Foreskin keratinocyte (primary cell): ENCODE measurements at places on chromosomes 2 and 18.

- no peak for DNase-seq
Observed at GRCh38 chr2:84539729-84540128, 23.4 kb downstream of the DNAH6 start.

DNA sequence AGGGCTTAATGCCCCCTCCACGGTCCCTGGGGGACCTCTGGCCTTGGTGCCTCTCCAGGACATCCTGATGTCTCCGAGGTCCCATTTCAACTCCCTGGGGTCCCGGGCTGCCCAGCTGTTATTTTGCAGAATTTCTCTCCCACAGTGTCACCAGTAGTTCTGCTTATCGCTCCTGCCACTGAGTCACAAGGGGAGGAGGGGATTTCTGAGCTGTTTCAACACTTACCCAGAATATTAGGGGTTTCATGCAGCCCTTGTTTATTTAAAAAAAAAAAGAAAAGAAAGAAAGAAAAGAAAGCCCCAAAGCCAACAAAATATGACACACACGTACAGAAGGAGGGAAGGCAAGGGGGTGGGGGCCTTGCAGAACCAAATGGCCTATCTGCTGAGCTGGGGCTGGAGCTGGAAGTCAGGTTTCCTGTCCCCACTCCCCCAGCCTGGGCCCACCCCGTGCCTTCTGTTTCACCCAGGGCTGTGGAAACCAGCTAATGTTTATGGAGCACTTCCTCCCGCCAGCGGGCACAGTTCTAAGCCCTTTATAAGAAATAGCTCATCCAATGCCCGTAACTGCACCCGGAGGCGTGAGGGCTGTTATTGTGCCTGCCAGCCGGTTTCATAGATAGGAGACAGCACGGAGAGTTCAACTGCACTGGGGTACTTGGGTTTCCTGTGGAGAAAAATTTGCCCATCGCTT is 8.4 kb upstream of the ARID5A start:
- no peak for DNase-seq

GRCh38 chr18:55457028-55457427 is 131.0 kb downstream of the TCF4 start:
- no peak for DNase-seq

DNA sequence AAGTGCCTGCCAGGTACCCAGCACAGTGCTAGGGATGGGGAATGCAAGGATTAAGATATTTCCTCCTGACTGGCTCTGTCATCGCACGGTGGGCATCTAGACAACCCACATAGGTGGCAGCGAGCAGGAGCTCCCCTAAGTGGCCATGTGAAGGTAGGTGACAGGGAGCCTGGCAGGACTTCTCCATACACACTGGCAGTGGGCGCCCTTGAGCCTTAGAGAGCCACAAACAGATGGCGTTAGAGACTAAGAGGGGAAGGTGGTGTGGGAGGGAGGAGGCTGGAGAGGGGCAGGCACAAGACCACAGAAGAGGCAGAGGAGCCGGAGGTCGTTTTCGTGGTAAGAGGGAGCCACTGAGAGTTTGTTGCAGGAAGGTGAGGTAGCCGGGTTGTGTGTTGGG is 15.2 kb downstream of the PRELID3A start:
- no peak for DNase-seq

DNA sequence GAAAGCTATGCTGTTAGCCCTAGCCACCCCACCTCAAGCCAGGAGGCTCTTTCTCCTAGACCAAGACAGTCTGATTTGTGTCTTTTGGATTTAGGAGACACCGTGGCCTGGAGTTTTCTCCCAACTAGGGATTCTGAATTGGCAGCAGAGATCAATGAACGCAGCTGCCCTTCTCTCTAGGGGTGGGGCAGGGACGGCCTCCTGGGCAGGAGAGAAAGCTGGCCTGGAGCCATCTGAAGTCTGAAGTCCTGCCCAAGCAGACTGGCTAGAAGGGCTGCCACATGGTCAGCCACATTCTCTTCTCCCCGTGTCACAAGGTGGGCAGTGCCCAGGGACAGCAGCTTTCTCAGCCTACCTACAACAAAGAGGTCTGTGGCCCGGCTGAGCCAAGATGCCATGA is 45.1 kb downstream of the PIEZO2 start:
- no peak for DNase-seq

GRCh38 chr2:196181484-196181883 is 10.1 kb upstream of the STK17B start:
- no peak for DNase-seq

DNA sequence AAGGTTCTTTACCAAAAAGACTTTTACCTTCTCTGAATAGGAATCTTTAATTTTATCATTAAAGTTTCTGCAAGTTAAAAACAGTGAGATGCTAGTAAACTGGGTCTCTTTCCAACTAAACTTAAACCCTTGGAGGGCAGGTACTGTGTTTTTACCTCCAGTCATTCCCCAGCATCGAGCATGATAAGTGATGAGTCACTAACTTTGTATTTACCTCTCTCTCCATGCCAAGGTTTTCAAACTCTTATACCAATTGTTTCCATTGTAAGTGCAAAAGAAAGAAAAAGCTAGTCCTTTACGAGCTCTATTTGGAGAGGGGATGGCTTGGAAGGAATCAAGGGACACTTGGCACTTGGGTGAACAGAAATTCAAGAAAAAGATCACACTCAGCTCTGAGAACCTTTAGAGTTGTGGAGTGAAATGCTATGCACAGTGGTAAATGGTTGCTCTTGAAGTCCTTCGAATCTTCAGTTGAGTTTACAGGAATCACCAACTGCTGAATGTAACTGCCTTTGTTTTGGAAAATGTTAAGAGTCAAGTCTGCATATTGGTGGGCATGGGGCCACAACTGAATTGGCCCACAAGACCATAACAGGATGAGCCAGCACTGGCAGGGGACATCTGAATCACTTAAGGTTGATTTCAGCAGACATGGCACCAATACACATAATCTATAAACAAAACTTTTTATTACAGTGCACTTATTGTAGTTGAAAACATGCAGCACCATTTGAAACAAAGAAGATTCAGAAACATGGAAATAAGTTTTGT is 8.3 kb upstream of the RBM43 start:
- peak; percentile 20 for DNase-seq

DNA sequence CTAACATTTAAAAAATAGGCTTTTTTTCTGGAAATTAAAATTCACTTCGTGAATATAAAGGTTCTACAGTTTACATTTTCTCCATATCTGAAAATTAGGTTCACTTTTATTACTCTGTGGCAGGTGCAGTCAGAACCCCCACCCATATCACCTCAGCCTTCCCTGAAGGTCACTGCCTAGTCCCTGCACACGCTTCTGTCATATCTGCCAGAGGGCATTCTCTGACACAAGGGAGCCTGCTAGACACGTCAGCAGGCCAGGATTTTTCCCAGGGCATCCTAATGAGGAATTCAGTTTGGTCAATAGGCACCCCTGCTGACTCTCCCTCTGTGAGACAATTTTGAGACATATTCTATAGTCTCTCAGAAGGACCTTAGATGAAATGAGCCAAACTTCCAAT is 475.7 kb upstream of the PKDCC start:
- DNase-seq: no peak

DNA sequence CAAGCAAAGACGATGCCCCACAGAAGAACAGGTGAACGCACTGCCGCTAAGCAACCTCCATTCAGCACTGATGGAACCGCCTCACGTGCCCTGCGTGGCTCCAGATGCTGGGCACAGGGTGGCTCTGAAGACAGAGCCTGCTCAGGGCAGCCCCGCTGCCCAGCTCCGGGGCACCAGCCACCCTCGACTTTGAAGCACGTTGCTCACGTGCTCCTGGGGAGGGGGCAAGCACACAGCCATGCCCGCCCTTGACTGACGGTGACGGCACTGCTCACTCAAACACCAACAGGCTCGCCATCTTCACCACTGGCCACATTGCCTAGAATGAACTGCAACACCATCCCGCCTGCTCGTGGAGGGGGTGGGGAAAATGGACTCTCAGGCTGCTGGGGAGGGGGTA is 251.3 kb downstream of the HDAC4 start:
- no peak for DNase-seq

DNA sequence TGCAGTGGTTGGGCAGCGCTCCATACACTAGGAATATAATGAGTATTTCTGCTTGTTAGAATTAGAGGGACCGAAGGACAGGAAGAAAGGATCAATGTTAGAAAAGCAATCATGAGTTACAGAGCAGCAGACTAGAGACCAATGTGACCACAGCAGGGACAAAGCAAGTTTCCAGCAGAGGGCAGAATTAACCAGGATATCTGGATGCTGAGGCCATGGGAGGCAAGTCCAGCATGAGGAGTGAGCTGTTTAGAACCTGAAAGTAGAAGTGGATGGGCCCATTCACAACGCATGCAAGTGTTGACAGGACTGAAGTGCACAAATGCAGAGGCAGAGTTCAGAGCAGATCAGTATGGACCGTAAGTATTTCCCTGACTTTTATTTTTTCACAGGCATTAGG is 910.4 kb upstream of the GYPC start:
- DNase-seq: no peak

- no peak for DNase-seq
Observed at GRCh38 chr2:132584976-132585817, 84.8 kb downstream of the LYPD1 start.

GRCh38 chr2:74576863-74577229 is 22.3 kb downstream of the DOK1 start:
- DNase-seq: no peak

GRCh38 chr2:236676136-236676873 is 106.7 kb downstream of the ACKR3 start:
- DNase-seq: peak; percentile 18

GRCh38 chr2:33494155-33494779 is 17.8 kb downstream of the RASGRP3 start:
- no peak for DNase-seq

GRCh38 chr2:12854001-12854530 is 137.3 kb downstream of the TRIB2 start:
- DNase-seq: no peak

DNA sequence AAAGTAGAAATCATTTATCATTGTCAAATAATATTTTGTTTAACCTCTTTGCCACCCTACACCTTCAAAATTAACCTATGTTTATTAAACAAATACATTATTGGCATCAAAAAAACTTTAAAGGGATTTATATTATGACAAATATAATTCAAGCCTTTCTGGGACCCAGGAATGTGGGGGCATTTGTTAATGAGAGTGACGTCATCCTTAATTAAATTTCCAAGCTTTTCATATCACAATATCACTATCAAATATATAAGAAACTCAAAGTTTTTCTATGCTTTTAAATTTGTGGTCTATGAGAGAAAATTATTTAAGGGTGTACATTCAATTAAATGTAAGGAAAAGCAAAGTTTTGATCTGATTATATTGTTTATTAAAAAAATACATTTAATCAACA is 307.4 kb upstream of the POU3F3 start:
- DNase-seq: no peak

- no peak for DNase-seq
Observed at GRCh38 chr2:50723286-50723938, 308.5 kb downstream of the NRXN1 start.

GRCh38 chr2:233013027-233013461 is at the start of gene NGEF:
TSS of gene NGEF (minus strand) at chr2:233013256. CDS start at chr2:232974890, 38,366 bp downstream.
- no peak for DNase-seq

DNA sequence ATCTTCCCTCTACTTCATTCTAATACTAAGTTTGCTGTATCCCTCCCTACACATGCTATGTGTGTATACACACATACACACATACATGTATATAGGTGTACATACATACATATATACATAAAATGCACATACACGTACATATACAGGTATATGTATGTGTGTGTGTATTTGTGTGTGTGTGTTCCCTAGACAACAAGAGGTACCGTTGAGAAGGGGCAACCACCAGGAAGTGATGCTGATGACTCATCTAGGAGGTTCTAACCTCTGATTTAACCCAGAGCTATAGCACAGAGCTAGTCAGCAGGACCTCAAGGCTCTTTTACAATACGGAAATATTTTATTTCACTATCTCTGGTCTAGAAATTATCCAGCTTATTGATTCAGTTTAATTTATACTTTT is 139.2 kb downstream of the LAMA3 start:
- DNase-seq: peak; percentile 97

DNA sequence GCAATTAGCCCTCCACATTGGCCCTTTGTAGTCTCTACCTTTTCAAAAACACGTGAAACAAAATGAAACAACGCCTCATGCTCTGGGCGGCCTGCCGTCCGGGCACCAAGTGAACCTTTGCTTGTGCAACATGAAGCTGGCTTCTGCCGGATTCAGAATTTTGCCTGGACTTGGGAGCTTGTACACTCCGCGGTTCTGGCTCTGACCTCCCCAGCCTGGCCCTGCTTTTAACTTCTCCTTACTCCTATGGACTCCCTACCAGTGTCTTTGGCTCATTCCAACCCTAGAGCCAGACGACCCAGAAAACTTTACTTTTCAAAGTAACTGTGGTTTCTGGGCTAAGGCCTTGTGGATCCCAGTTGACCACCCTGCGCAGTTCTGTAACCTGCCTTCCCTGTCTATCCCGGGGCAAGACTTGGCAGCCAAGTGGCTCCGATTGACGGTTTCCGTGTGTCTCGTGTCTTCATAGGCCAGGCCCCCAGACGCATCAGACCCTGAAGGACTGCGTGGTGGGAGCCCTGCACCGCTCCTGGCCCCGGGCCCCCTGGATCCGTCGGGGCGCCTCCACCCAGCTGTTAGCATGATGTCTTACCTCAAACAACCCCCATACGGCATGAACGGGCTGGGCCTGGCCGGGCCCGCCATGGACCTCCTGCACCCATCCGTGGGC is 1.9 kb downstream of the OTX1 start:
- DNase-seq: no peak

DNA sequence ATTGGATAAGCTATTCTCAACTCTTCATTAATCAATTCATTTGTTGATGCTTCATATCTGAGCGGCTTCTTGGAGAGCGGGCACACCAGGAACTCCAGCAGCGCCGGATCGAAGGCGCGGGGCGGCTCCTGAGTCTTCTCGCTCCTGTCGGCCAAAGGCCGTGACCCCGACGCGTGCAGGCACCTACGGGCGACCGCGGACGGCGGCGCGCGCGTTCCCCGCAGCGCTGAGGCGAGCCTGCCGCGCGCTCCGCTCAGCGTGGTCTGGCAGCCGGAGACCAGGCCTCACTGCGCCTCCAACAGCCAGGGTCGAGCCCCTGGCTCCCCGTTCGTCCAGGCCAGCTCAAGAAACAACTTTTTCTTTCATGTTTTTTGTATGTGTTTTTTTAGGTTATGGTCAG is 97.5 kb downstream of the ICA1L start:
- DNase-seq: no peak

- DNase-seq: no peak
Observed at GRCh38 chr2:40311026-40311425, 140.9 kb downstream of the SLC8A1 start.

GRCh38 chr2:75603477-75603876 is 42.7 kb upstream of the EVA1A start:
- no peak for DNase-seq

- DNase-seq: peak; percentile 98
Observed at GRCh38 chr2:226185616-226186211, 613.9 kb downstream of the IRS1 start.

GRCh38 chr18:63237881-63238692 is 81.5 kb downstream of the BCL2 start:
- peak; percentile 70 for DNase-seq
